ENCODE measurements at places on chromosomes 7 and 10. TPM values are rescaled to one million over a fixed set of nuclear protein-coding genes. Genes with fewer than 3 reads are reported as not detected.

Gene ZRANB1
- 29.6 TPM for polyA plus RNA-seq

Gene SLC39A12
- polyA plus RNA-seq: not detected

Gene SEC31B
- polyA plus RNA-seq: 8.1 TPM

Gene TMEM26
- polyA plus RNA-seq: 2.6 TPM

Gene GNGT1
- polyA plus RNA-seq: not detected

Gene ANKRD61
- not detected for polyA plus RNA-seq

Gene MKI67
- 0.23 TPM for polyA plus RNA-seq

Gene SEMA3E
- 0.10 TPM for polyA plus RNA-seq

Gene AGAP9
- 5.0 TPM for polyA plus RNA-seq

Gene CHST15
- polyA plus RNA-seq: 37.2 TPM

Gene PON1
- polyA plus RNA-seq: 0.30 TPM

Gene TFR2
- 0.06 TPM for polyA plus RNA-seq

Gene C10orf95
- polyA plus RNA-seq: 0.11 TPM

Measured in ovary (tissue), 10 donors.